ENCODE measurements at places on chromosomes 12 and 14.

GRCh38 chr14:96479435-96480146 lies 22.6 kb upstream of the PAPOLA start:
- DNase-seq = no peak

DNA sequence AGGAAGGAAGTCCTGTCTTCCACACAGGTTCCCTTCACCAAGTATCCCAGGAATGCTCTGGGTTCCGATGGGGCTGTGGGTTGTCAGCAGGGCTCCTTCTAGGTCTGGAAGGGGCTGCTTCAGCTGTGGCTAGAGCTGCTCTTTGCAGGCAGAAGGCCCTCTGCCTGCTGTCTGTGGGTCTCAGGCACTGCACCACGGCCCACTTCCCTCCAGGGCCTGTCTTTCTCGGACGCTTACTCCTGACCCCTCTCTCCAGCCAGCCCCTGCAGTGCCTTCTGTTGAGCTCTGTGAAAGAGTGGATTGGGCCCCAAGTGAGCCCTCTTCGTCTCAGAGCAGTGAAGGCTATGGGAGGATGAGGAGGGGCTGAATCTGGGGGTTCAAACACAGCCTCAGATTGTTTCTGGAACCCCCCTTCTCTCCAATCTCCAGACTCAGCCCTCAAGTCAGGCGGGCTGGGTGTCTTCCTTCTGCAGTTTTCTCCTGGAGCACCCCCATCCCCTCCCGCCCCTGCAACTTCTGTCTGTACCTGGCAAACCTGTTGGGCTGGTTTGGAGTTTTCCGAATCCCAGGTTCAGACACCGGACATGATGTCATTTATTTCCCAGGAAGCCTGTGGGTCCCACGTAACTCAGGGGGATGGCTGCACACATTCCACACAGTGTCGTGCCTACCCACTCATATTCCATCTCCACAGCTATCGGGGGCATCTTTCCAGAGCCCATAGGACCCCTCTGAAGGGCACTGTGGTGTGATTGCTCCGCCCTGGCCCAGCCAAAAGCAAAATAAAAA lies 24.9 kb upstream of the SPPL3 start:
- no peak for DNase-seq

- DNase-seq = no peak
Measured at GRCh38 chr12:78580296-78580695, 284.3 kb upstream of the SYT1 start.

DNA sequence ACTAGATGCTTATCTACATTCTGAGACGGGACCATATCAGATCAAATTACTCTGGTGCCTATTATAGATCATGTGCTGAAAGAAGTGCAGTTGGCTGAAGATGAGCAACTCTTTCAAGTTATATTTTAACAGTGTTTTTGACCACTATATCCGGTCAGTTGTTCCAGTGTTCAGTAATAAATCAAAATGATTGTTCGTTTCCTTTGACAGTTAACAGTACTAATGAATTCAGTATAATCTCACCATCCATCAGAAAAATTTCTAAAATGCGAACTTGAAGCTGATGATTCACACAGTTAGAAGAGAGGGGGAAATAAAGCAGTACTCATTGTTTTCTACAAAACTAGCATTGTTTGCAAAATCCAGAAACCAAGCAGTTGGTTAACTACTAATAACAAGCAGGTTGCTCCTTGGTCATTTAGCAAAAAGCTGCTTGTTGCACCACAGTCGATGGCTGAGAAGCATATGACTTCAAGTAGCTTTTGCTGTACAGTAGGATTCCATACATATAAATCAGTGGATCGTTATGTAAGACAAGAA lies 2.3 kb downstream of the RPS6KA5 start:
- DNase-seq = no peak

DNA sequence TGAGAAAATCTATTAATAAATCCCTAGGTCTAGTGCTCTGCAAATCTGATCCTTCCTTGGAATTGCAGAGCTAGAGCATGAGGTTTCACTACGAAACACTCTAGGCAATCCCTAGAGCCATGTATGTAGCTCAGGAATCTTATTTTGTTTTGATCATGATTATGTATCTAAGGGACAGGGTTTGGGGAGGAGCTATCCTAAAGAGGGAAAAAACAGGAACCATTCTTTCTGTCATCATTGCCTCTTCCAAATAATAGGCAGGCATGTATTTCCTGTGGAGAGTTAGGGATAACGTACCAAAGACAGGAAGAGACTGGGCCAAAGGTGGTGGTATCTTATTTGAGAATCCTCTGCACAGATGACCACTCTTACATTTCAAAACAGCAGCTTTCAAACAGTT lies 88.8 kb upstream of the GTF2A1 start:
- DNase-seq = no peak

DNA sequence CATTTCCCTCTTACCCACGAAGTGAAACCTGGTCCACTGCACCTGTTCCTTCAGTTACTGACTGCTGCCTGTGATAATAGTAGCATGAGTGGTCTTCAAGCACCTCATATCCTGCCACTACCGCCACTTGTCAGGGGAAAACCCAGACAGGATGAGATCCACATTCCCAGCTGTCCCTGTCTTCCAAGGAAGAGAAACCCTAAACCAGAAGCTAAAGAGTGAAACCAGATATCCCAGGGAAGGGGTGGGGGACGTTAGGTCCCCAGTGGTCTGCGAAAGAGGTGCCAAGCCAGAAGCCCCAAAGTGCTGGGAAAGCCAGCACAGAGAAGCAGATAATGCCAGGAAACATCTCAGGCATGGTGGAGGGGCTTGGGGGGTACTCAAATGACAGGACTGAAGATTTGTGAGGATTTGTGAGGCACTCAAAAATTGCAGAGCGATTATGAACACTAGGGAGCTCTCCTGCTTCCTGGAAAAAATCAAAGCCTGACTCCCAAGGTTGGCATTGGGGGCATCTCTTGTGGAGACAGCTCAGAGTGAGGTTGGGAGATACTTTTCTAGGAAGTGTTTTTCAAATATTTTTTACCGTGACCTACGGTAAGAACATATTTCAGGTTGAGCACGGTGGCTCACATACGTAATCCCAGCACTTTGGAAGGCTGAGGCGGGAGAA lies 77.9 kb downstream of the TMEM30B start:
- no peak for DNase-seq

DNA sequence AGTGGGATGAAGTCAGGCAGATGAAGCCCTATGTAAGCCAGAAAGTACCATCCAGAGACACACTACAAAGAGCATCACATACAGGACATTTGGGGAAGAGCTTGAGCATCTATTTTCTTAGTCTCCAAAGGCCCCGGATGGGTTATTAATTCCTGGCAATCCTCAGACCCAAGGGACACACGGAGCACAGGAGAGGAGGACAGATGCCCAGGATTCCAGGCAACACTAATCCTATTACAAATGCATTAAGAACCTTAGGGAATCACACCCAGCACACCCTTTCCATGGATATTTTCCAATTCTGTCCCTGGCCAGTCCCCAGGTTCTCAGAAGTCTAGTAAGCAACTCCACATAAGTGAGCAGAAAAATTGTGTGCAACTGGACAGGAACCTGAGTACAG lies 65.9 kb downstream of the CMKLR1 start:
- no peak for DNase-seq

DNA sequence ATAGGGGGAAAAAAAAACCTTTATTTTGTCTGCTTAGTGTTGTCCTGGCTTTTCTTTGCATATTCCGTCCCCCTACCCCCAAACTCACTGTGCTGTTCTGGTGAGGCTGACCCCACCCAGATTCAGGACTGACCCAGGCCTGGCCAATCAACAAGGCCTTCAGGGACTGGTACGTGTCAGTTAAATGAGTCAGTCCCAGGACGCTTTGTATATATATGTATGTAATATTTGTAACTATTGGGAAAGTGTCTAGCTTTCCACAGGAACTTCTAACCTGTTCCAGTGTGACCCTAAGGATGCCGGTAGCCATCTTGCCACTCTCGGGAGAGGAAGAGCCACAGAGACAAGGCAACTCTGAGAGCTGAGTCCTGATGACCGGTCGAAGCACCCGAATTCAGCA lies 107.4 kb downstream of the VCPKMT start:
- DNase-seq = no peak

DNA sequence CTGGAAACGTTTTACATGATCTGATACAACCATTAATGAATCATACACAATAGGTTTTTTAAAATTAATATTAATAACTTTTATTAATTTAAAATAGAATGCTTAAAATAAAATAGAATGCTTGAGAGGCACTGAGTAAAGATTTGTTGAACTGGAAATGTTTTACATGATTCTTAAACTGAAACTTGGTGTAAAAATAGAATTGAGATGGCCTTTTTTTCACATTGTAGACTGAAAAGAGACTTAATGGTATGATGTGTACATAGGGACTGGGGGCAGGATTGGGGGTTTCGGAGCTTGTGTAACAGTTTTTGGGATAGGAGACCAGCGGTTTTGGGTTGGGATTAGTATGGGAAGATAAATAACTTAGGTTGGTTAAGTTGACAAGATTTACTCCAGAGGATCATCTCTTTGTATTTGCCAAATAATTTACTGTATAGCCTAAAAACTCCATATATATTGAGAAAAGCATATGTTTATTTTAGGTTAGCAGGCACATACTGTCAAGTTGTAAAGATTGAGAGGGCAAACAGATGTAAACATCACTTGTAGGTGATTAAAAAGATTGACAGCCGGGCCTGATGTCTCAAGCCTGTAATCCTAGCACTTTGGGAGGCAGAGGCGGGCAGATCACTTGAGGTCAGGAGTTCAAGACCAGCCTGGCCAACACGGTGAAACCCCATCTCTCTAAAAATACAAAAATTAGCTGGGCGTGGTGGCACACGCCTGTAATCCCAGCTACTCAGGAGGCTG lies 2.0 kb upstream of the ZNF410 start:
- no peak for DNase-seq

DNA sequence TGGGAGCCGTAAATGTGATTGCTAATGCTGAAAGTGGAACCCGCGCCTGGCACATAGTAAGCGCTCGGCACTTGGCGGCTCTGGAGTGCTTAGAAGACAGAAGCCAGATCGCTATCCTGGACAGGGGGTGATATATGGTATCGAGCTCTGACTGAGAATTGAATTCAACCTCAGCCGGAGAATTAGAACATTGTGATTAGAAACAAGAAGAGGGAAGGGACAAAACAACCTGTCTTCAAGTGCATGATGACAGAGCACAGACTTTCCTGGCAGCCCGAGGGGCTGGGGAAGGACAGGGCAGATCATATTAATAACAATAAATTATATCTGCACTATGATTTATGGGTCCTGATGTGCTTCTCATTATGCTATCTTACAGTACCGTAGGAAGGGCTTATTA lies 66.9 kb upstream of the TBX3 start:
- no peak for DNase-seq

Data from stimulated activated CD4-positive, alpha-beta T cell treated with anti-CD3 and anti-CD28 coated beads, TNF-alpha, amount 100 ng/mL, for 4 hours (primary cell).